ENCODE measurements at places on chromosomes 13 and 19.

DNA sequence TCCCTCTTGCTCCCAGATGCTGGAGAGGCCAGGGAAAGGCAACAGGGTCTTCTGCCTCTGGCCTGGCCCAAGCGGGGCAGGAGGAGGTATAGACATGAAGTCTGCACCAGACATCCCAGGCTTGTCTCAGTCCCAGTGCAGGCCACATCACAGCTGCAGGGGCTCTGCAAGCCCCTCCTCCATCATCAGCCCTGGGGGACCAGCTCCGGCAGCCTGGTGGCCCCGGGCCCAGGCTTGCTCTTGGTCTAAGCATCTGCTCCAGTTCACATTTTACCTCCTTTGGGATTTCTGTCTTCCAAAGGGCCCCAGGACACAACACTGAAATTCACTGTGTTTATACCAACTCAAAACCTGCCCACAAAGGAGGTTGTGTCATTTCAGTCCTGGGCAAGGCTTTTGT is 359.4 kb downstream of the ZNF536 start:
- no peak for DNase-seq

DNA sequence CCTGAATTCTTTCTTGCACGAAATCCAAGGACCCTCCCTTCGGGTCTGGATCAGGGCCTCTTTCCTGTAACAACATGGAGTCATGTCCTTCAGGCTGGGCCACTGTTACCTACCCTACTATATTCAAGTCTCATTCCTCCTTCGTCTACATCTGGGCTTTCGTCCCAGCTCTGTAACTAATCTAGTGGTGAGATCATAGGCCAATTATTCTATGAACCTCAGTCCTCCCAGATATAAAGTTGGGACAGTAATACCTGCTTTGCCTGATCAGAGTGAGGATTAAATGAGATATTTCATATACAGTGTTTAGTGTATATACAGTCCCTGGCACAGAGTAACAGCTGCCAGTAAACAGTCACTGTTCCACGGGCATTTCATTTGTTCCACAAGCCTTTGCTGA is 48.3 kb upstream of the ATP12A start:
- no peak for DNase-seq

DNA sequence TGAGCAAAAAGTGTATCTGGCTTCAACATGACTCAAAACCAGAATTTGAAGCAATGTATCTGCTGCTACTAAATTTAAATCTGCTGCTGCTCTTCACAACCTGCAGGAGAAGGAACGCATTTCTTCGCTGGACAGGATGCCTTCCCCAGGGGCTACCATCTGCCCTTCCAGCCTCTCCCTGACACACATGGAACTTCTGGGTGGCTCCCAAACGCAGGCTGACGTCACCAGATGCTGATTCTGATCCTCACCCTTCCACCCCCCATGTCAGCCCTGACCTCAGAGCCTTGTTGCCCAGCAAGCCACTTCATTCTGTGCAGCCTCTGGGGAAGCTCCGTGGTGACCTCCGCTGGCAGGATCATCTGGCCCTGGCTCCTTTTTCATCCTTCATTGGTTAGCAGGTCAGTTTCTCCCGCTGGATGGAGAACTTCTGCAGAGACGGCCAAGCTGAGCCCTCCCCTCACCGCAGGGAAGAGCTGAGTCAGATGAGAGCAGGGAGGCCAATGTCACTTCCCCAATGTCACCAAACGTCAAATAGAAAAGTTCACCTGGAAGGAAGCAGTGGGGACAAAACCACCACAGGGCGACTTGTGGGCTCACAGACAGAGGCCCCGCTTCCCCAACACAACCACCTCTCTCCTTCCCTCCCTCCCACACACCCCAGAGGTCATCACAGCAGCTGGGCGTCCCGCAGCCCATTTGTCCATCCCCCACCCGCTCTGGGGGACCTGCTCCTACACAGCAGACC is 14.0 kb upstream of the RAB20 start:
- DNase-seq: no peak

GRCh38 chr13:78742659-78743058 is 83.7 kb upstream of the OBI1 start:
- no peak for DNase-seq

- DNase-seq: no peak
Observed at GRCh38 chr13:113029487-113030258, 60.7 kb downstream of the MCF2L start.

DNA sequence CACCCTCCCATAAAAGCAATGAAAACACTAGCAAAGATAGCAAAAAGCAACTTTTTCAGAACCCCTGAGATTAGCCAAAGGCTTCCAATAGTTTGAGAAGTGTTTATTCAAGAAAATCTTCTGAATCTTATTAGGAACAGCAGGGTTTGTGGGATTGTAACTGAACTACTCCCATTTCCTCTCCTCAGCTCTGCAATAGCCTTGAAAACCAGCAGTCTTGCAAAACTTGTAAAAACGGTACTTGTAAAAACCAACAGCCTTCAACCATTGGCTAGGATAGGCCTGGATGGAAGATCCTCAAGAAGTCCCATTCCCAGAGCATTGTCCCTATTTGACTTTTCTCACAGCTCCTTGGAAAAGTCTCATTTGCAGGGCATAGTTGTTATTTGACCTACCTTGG is 12.1 kb downstream of the RNASEH2B start:
- DNase-seq: no peak

- DNase-seq: no peak
Observed at GRCh38 chr13:102508411-102508810, 88.4 kb upstream of the TPP2 start.

DNA sequence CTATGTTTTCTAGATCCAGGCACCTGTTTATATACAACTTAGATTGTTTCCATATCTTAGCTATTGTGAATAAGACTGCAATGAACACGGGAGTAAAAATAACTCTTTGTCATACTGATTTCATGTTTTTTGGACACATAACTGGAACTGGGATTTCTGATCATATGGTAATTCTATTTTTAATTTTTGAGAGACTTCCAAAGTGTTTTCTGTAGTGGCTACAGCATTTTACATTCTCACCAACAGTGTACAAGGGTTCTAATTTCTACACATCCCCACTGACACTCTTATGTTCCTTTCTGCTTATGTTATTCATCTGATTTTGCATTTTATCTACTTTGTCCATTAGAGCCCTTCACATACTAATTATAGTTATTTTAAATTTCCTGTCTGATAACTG is 1152.9 kb downstream of the SLITRK1 start:
- no peak for DNase-seq

GRCh38 chr13:54852831-54853230 is 1824.2 kb downstream of the OLFM4 start:
- DNase-seq: no peak

DNA sequence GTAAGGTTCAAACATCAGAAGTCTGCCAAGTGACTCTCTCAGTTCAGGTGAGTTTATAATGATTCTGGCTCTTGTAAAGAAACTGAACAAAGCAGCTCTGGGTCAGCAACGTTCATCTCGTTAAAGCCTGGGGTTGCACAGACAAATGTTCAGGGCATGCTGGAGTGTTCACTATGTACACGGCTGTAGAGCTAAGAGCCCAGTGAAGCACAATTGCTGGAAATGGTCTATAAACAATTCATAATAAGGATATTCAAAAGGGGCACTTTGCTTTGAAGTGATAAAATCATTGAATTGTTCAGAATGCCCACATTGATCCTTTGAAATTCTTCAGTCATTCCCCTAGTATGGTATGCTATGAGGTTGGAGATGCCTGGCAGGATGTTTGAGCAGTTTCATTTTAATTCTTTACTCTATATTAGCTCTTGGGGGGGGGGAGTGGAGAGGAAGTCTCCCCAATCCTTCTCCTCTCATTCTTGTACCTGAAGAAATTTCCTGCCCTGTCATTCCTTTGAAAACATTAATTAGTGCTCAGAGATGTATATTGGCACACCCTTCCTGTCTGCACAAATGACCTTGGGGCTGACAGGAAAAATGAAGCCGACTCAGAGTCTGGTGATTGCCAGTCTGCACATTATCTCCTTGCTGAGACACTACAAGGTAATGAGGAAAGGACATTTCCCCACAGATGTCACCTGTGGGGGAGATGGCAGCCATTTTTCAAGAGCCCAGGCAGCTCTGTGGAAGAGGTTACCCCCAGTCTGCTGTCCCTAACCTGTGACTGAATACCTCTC is 145.5 kb downstream of the DLEU7 start:
- no peak for DNase-seq

- DNase-seq: no peak
Observed at GRCh38 chr13:45850027-45850613, 1.4 kb downstream of the SIAH3 start.

DNA sequence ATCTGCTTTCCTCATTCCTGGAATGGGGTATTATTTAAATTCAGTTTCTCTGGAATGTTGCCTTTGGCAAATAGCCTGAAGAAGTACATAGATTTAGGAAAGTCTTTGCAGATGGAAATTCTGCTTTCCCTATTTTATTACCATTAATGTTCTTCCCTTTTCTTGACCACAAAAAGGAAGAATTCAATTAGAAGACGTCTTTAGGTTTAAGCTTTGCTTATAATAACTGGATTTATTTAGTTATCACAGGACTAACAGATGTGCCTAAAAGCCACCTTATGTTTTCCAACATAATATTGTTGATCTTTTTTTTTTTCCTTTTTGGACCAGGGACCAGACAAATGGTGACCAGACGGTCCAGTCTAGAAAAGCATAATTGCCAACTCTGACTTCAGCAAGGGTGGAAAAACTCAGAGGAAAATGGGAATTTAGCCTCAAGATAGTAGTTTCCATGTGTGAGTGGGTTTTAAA is 210.1 kb upstream of the SPRY2 start:
- DNase-seq: no peak

DNA sequence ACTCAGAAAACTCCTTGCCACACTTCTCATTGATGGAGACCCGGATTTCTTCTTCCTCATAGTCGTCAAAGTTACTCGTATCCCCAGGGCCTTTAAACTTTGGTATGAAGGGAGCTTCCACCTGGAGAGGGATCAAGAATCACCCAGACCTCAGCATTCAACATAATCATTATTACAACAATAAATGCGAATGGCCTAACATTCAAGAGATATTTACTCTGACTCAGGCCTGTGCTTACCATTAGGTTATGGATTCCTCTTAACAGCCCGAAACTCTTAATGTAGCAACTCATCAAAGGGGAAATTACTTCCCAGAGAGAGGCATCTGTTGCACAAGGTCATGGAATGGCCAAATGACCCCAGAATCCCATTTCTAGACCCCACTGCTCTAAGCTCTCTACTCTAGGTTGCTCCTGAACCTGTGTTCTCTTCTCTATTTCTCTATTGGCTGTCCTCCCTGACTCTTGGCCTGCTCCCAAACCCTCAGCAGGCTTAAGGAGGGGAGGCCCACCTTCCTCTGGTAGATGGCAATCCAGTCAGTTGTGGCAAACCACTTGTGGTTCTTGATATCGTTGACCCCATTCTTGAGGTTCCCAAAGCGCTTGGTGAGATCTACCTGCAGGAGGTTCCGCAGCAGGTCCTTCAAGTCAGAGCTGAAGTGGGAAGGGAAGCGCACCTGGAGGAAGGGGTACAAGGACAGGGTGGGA is 2.7 kb upstream of the SAMD1 start:
- no peak for DNase-seq

DNA sequence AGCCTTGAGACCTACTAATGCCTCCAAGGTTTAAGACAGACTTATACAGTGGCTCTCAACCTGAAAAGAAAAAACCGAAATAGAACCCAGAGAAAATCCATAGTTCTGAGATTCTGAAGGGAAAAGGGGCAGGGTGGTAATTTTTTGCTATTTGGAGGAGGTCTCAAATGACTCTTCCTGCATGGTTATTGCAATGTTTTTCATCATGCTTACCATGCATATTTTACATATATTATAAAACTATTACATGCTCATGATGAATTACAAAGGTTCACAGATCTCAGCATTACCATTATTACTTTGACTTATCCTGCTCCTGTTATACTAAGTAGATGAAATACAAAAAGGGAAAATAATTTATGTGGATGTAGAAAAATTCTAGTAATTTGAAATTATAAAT is 47.6 kb downstream of the N4BP2L2 start:
- no peak for DNase-seq

GRCh38 chr13:36817996-36818803 is 822 bp upstream of the RFXAP start:
- no peak for DNase-seq

DNA sequence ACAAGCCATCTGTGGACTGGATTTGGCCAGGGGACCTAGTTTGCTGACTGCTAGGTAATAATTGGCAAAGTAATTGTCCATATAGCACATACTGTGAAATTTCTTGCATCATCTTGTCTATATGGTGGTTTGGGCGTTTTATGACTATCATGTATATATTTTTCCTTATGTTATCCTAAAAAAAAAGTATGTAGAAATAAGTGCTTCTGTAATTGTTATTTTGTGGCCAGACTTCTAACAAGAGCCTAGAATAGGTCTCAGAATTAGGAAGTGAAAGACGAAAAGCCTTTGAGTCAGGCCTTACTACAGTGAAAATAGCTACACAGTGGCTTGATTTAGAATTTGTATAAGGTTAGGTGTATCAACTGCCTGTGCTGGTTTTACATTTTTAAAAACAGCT is 4.2 kb downstream of the FNDC3A start:
- no peak for DNase-seq

GRCh38 chr19:32977280-32977679 is 5.2 kb downstream of the FAAP24 start:
- DNase-seq: no peak

- DNase-seq: no peak
Observed at GRCh38 chr13:113117911-113118260, 4.7 kb upstream of the F10 start.

GRCh38 chr19:40811478-40812341 is 12.7 kb downstream of the EGLN2 start:
- DNase-seq: no peak

- no peak for DNase-seq
Observed at GRCh38 chr13:27125357-27126282, 46.0 kb downstream of the USP12 start.

DNA sequence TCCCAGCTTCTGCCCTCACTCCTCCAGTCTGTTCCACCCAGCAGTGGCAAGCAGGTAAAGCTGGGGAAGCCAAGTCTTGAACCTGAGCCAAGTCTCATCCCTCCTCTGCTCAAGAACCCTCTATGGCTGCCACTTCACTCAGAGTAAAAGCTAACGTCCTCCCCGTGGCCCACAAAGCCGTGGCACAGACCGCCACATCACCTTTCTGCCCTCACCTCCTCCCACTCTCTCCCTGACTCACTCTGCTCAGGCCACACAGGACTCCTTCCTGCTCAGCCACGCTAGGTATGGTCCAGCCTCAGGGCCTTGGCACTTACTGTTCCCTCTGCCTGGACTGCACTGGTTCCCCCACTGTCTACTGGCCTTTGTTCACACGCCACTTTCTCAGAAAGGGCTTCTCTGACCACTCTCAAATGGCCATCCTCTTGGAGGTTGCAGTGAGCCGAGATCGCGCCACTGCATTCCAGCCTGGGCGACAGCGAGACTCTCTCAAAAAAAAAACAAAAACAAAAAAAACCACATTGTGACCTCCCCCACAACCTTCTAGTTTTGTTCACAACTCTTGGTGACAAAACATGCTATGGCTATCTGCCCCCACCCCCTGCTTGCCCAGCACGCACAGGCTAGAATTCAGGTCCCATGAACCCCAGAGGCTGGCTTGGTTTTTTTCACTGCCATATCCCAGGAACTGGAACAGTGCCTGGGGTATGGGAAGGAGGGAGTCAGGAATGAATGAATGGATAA is 15.8 kb downstream of the NDUFB7 start:
- no peak for DNase-seq

- no peak for DNase-seq
Observed at GRCh38 chr19:20662421-20663105, 1.2 kb upstream of the ZNF626 start.
